ENCODE measurements at places on chromosomes 13 and 19.
A peak's percentile ranks its signal among the peaks of the same experiment; 100 is the strongest.

- no peak for DNase-seq
- no peaks in the 10 kb centered on the region for H3K4me1 ChIP-seq
- H3K36me3 ChIP-seq: no peaks in the 10 kb centered on the region
- no peak overlapping the region for H3K27ac ChIP-seq
- no peak overlapping the region for H3K4me3 ChIP-seq
- H3K27me3 ChIP-seq: no peaks in the 10 kb centered on the region
These were observed 309.1 kb downstream of the KLF12 start for GRCh38 chr13:73825143-73825542.

GRCh38 chr13:107091428-107091827 is 523.5 kb upstream of the ARGLU1 start:
- no peaks in the 10 kb centered on the region for H3K36me3 ChIP-seq
- no peaks in the 10 kb centered on the region for H3K27me3 ChIP-seq
- no peak overlapping the region for H3K27ac ChIP-seq
- DNase-seq: no peak

DNA sequence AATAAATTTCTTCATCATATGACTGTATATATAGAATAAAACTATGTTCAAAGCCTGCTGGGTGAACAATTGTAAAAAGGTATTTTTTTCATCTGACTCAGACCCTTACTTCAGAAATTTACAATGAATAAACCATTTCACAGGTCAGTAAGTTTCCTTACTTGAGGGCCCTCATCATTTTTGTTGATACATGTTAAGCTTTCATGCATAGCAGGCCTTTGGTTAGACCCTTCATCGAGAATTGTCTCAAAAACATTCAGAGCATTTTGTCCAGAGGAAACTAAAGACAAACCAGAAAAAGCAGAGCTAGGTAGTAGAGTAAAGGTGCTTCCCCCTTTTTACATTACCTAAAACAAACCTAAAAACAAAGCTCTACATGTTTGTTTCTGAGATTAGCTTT is 46.2 kb downstream of the FNDC3A start:
- no peak for DNase-seq
- H3K36me3 ChIP-seq: peaks cover 4% of the 10 kb centered on the region
- H3K27me3 ChIP-seq: no peaks in the 10 kb centered on the region
- H3K27ac ChIP-seq: no peak overlapping the region
- no peaks in the 10 kb centered on the region for H3K4me1 ChIP-seq

- no peak overlapping the region for H3K27ac ChIP-seq
- no peaks in the 10 kb centered on the region for H3K4me1 ChIP-seq
- no peaks in the 10 kb centered on the region for H3K27me3 ChIP-seq
- no peaks in the 10 kb centered on the region for H3K36me3 ChIP-seq
These were observed 515.4 kb downstream of the DCT start for GRCh38 chr13:93964146-93964512.

DNA sequence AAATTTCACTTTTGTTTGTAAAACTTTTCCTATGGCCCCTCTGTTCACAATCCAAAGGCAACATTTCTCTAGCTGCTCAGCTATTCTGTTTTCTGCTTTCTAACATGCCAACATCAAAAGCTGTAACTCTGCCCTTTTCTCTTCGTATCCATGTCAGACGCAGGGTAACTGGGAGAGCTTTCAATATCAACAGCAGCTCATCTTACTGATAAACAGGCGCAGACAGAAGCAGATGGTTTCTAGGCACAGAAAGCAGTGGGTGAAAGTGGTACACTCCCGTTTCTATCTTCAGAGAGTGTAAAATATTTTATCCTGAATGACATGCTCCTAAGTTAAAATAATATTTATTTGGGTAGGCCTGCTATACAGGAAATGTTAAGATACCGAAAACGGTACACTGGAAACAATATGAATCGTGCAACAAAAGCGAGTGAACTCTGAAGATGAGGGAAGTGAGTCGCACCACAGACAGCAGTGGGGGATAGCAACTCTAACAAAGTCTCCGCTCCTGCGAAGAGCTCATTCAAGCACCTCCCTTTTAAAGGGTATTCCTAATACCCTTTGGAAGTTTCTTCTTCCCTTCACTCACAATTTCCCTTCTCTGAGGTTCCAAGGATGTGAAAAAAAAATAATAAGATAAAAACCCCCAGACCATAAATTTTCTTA is 798.3 kb downstream of the GPC5 start:
- DNase-seq: no peak
- H3K27ac ChIP-seq: no peak overlapping the region
- peaks cover 5% of the 10 kb centered on the region for H3K4me1 ChIP-seq
- H3K27me3 ChIP-seq: no peaks in the 10 kb centered on the region
- no peaks in the 10 kb centered on the region for H3K36me3 ChIP-seq

- H3K36me3 ChIP-seq: no peaks in the 10 kb centered on the region
- no peak overlapping the region for H3K27ac ChIP-seq
- no peak for DNase-seq
- no peaks in the 10 kb centered on the region for H3K27me3 ChIP-seq
- no peaks in the 10 kb centered on the region for H3K4me1 ChIP-seq
- H3K4me3 ChIP-seq: no peak overlapping the region
These were observed 1465.0 kb downstream of the EFNB2 start for GRCh38 chr13:105070452-105070851.

- H3K36me3 ChIP-seq: peaks cover 18% of the 10 kb centered on the region
- H3K27ac ChIP-seq: peak overlapping the region; percentile 94
- H3K4me3 ChIP-seq: peak overlapping the region; percentile 96
- no peaks in the 10 kb centered on the region for H3K27me3 ChIP-seq
- H3K4me1 ChIP-seq: peaks cover 62% of the 10 kb centered on the region
These were observed 969 bp upstream of the POMP start for GRCh38 chr13:28657784-28658538.

DNA sequence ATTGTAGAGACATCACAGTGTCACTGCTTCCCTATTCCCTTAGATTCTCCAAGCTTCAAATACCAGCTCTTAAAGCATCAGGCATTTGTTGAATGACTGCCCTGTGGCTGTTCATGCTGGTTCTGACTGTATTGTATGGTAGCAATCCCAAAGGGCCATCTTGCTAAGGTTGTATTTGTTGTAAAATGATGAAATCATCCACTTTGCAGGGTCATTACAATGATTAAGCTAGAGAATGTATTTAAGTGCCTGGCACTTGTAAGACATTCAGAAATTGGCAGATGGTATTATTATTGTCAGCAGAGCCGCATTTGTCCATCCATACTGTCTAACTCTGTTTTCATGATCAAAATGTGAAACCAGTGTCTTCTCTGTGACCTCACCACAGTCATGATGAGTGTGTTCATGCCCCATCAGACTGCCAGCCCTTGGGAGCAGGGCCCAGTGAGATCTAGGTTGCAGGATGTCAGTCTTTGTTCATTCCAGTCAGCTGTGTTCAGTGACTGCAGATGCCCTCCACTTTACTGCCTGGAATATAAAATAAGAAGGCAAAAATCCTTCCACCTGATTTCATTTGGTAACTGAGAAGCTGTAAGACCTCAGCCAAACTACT is 86.1 kb downstream of the DHRS12 start:
- H3K4me1 ChIP-seq: peaks cover 10% of the 10 kb centered on the region
- no peaks in the 10 kb centered on the region for H3K27me3 ChIP-seq
- no peak overlapping the region for H3K27ac ChIP-seq
- DNase-seq: no peak
- no peak overlapping the region for H3K4me3 ChIP-seq

GRCh38 chr13:48776401-48776800 is 122.7 kb downstream of the CYSLTR2 start:
- H3K27ac ChIP-seq: no peak overlapping the region
- no peaks in the 10 kb centered on the region for H3K27me3 ChIP-seq
- no peaks in the 10 kb centered on the region for H3K4me1 ChIP-seq
- DNase-seq: no peak
- no peak overlapping the region for H3K4me3 ChIP-seq

- no peaks in the 10 kb centered on the region for H3K4me1 ChIP-seq
- no peaks in the 10 kb centered on the region for H3K36me3 ChIP-seq
- DNase-seq: no peak
- H3K27ac ChIP-seq: no peak overlapping the region
These were observed 76.0 kb upstream of the LSM14A start for GRCh38 chr19:34096020-34096915.

GRCh38 chr13:100485265-100485664 is 103.3 kb downstream of the GGACT start:
- H3K4me1 ChIP-seq: no peaks in the 10 kb centered on the region
- H3K27ac ChIP-seq: no peak overlapping the region
- no peak overlapping the region for H3K4me3 ChIP-seq
- no peak for DNase-seq
- H3K36me3 ChIP-seq: no peaks in the 10 kb centered on the region
- H3K27me3 ChIP-seq: no peaks in the 10 kb centered on the region

- H3K27ac ChIP-seq: peak overlapping the region; percentile 67
- no peaks in the 10 kb centered on the region for H3K27me3 ChIP-seq
- H3K4me1 ChIP-seq: no peaks in the 10 kb centered on the region
- no peak for DNase-seq
These were observed 41.3 kb downstream of the RCBTB2 start for GRCh38 chr13:48491423-48492095.

- H3K36me3 ChIP-seq: peaks cover 58% of the 10 kb centered on the region
- DNase-seq: no peak
- no peak overlapping the region for H3K27ac ChIP-seq
- no peaks in the 10 kb centered on the region for H3K4me1 ChIP-seq
- no peaks in the 10 kb centered on the region for H3K27me3 ChIP-seq
These were observed 15.4 kb downstream of the RB1 start for GRCh38 chr13:48318821-48319511.

- no peak overlapping the region for H3K4me3 ChIP-seq
- no peak for DNase-seq
- no peaks in the 10 kb centered on the region for H3K36me3 ChIP-seq
- no peaks in the 10 kb centered on the region for H3K27me3 ChIP-seq
- H3K27ac ChIP-seq: no peak overlapping the region
These were observed 17.5 kb downstream of the NDUFB7 start for GRCh38 chr19:14554382-14554812.

DNA sequence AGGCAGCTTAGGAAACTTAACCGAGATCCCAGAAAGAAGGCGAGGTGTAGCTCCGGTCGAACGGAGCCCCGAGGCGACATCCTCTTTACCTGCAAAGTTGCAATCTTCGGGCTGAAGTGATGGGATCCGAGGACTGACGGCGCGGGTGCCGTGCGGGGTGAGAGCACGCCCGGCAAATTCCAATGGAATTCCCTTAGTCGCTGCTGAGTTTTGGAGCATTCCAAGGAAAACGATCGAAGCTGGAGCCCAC is 141 bp downstream of the TRPC4 start:
- no peak for DNase-seq
- peak overlapping the region; percentile 12 for H3K27ac ChIP-seq
- H3K36me3 ChIP-seq: no peaks in the 10 kb centered on the region
- peaks cover 22% of the 10 kb centered on the region for H3K4me1 ChIP-seq
- peak overlapping the region; percentile 54 for H3K4me3 ChIP-seq

- DNase-seq: no peak
- no peaks in the 10 kb centered on the region for H3K4me1 ChIP-seq
- no peak overlapping the region for H3K27ac ChIP-seq
- no peaks in the 10 kb centered on the region for H3K27me3 ChIP-seq
These were observed 42.1 kb downstream of the TUBGCP3 start for GRCh38 chr13:112545856-112546255.

DNA sequence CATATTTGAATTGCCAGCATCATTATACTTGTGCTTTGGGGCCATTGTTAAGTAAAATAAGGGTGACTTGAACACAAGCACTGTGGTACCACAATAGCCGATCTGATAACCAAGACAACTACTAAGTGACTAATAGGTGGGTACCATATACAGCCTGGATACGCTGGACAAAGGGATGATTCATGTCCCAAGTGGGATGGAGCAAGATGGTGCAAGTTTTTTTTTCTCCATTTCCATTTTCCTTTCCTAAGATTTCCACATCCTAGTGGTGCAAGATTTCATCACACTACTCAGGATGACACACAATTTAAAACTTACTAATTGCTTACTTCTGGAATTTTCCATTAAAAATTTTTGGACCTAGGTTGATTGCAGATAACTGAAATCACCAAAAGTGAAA is 15.1 kb downstream of the BRCA2 start:
- H3K4me1 ChIP-seq: no peaks in the 10 kb centered on the region
- no peak for DNase-seq
- H3K36me3 ChIP-seq: no peaks in the 10 kb centered on the region
- no peak overlapping the region for H3K27ac ChIP-seq
- no peak overlapping the region for H3K4me3 ChIP-seq

DNA sequence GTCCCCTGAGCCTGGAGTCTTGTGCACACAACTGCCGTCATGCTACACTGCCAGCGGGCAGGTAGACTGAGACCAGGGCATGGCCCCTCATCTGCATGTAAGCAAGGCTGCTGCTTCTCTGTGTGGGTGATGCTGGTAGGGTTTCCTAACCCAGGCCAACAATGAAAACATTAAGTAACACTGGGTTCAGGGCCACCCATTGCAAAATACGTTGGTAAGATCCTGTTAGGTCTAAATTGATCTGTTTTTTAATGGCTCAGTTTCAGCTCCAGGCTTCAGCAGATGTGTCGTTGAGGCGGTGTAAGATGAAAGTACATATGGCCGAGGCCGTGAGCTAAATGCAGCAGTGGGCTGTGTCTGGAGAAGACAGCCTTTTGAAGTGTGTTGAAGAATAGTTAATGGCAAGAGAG is 383.4 kb downstream of the IRS2 start:
- no peaks in the 10 kb centered on the region for H3K27me3 ChIP-seq
- no peaks in the 10 kb centered on the region for H3K4me1 ChIP-seq
- H3K4me3 ChIP-seq: no peak overlapping the region
- DNase-seq: no peak
- H3K27ac ChIP-seq: no peak overlapping the region

- no peak for DNase-seq
- no peaks in the 10 kb centered on the region for H3K36me3 ChIP-seq
- no peak overlapping the region for H3K27ac ChIP-seq
These were observed 550.8 kb upstream of the SLITRK1 start for GRCh38 chr13:84433024-84433423.

DNA sequence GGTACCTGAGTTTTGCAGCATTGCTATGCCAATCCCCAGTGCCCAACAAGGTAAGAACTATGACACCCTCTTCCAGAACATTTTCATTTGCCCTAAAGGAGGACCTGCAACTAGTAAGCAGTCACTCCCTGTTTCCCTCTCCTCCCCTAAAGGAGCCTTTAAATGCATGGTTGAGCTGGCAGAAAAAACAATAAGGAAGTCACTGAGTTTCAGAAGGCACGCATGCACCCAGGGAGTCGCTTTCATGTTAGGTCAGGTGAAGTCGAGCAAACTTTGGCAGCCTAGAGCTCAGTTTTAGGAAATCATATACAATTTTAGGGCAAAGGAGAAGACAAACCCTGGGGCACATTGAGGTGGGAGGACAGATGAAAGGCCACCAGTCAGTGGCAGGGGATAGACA is 11.8 kb downstream of the NLRP11 start:
- H3K36me3 ChIP-seq: no peaks in the 10 kb centered on the region
- H3K4me1 ChIP-seq: no peaks in the 10 kb centered on the region
- DNase-seq: no peak
- no peaks in the 10 kb centered on the region for H3K27me3 ChIP-seq
- H3K27ac ChIP-seq: no peak overlapping the region
- H3K4me3 ChIP-seq: no peak overlapping the region

GRCh38 chr13:111431206-111431605 is 110.8 kb downstream of the TEX29 start:
- H3K27ac ChIP-seq: no peak overlapping the region
- no peaks in the 10 kb centered on the region for H3K4me1 ChIP-seq
- H3K27me3 ChIP-seq: no peaks in the 10 kb centered on the region
